ENCODE measurements at places on chromosomes 12 and 14.

GRCh38 chr12:121209221-121209620, 708 bp upstream of the P2RX4 start:
- DNase-seq: no peak

DNA sequence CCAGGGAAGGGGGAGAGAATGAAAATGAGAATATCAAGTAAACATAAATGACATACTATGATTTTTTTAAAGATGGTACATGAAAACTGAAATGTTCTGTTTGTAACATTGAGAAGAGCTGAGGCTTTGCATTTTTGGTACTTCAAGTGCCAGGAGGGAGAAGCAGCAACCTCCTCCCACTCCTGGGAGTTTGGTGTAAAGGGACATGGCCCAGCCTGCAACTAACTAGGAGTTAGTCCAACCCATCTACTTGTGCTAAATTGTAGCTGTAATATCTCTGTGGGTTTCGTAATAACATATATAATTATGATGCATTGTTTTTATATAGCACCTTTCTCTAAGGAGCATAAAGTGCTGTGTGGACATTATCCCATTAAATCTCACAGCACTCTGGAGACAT, 517.5 kb downstream of the NELL2 start:
- no peak for DNase-seq

DNA sequence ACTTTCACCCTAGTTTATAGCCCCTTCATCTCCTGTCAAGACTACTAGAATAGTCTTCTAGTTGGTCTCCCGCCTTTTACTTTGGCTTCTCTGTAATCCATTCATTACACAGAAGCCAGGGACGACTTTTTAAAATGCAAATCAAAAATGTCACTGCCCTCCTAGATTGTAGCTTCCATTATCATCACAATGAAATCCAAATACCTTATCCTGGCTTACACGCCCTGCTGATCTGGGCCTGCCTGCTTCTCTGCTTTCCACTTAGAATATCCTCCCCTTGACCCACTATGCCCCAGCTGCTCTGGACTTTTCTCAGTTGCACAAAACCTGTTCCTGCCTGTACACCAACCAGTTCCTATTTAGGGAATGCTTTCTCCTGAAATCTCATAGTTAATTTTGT, 4.5 kb upstream of the EEA1 start:
- DNase-seq: no peak

DNA sequence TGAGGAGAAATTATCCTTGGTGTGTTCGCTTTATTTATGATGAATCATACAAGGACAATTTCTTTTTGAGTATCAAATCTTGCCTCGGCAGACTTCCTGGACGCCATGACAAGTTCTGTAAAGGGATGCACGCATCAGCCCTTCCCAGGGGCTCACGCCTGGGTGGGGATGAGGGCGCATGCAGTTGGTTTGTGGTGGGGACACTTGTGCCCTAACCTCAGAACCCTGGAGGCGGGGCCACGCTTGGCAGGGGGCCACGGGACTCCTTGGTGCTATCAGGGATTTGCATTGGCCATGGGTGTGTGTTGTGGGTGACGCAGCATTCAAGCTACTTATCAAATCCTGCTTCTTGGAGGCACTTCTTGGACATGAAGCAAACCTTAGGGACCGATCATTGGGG, 143.8 kb upstream of the RTL1 start:
- DNase-seq: no peak

DNA sequence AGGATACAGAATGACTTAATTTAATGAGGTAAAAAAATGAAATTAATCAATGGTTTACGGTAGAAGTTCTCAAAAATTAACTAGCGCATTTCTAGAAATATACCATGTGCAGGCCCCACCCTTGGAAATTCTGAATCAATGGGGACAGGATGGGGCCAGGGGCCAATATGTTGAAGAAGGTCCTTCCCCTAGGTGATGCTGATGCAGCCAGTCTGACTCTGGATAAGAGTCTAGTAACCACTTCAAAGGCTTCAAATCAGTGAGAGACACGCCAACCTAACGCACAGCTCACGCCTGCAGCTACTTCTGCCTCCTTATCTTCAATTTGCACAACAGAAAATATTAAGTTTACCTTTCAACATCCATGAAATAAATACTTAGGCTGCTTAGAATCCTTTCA, 14.9 kb downstream of the GIT2 start:
- no peak for DNase-seq

DNA sequence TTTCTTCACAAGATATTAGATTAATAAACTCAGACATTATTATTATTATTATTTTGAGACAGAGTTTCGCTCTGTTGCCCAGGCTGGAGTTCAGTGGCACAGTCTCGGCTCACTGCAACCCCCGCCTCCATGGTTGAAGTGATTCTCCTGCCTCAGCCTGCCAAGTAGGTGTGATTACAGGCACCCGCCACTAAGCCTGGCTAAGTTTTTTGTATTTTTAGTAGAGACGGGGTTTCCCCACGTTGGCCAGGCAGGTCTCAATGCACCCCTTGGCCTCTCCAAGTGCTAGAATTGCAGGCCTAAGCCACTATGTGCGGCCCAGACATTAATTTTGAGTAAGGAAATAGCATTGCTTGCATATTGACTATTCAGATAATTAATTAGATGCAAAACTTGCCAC, 554.9 kb upstream of the LRFN5 start:
- no peak for DNase-seq

DNA sequence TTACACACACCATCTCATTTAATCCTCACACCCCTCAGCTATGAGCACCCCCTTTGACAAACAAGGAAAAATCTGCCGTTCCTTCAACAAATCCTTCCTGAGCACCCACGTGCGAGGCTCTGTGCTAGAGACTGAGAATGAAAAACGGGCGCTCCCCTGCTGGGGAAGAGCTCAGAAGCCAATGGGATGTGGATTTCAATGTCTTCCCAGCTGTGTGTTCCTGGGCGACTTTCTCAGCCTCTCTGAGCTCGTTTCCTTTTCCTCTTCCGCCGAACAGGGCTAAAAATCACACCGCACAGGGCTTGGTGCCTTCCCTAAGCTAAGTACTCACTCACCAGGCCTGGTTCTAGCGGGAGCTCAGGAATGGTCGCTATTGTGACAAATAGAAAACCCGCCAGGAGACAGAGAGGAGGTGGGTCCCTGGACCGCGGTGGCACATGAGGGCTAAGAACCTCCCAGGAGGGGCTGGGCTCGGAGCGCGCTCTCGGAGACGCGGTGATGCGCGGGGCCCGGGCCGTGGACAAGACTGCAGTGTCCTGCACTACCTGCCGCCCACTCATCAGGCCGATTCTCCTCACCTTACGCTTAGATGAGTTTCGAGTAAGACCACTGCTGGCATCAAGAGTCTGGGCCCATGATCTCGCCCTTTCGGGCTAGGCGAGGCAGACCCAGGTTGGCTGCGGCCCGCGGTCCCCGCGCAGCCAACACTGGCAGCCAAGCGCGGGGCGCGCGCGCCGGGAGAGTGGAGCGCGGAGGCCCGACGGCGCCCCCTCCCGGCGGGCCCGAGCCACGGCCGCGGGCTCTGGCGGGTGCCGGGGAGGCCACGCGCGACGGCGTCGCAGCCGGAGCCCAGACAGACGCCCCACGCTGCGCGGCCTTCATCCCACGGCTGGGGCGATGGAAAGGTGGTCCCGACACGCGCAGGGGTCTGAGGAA, 17.0 kb downstream of the ZDHHC22 start:
- peak; percentile 63 for DNase-seq

GRCh38 chr12:54439521-54440255, 20.6 kb upstream of the ITGA5 start:
- DNase-seq: no peak

DNA sequence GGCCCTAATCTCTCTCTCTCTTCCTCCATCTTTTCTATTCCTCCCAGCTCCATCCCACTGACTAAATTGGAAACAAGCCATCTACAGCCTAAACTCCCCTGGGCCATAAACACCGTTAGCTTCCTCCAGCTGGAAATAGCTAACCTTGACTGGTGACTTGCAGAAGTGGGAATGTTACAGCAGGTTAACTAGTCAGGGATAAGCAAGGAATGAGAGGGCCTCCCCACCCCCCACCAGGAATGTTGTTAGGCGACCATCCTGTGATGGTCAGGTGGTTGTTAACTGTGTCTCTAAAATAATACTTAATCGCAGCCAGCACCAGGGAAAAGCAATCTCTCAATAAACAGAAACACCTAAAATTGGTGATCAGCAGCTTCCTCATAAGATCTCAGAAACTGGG, 40.8 kb downstream of the MIS18BP1 start:
- no peak for DNase-seq

- no peak for DNase-seq
Measured at GRCh38 chr12:65803251-65803650, 21.0 kb upstream of the HMGA2 start.

- DNase-seq: no peak
Measured at GRCh38 chr14:103073367-103073875, 10.6 kb upstream of the LBHD2 start.

DNA sequence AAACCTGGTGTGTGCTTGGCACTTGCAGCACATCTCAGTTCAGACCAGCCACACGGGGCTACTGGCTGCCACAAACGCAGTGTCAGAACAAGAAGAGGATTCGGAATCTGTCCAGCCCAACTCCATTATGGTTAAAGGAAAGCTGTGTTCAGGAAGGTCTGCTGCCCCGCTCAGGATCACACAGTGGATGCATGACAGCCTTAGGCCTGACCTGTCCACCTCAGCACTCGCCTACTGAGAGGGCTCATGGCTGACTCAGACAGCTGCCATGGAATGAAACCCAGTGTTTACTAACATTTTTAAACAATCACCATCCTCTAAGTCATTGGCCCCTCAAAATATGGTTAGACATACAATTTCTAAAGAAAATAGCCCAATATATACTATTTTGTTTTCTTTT, 5.6 kb upstream of the NIN start:
- no peak for DNase-seq

GRCh38 chr14:83300476-83301064, 1766.9 kb upstream of the SEL1L start:
- no peak for DNase-seq

DNA sequence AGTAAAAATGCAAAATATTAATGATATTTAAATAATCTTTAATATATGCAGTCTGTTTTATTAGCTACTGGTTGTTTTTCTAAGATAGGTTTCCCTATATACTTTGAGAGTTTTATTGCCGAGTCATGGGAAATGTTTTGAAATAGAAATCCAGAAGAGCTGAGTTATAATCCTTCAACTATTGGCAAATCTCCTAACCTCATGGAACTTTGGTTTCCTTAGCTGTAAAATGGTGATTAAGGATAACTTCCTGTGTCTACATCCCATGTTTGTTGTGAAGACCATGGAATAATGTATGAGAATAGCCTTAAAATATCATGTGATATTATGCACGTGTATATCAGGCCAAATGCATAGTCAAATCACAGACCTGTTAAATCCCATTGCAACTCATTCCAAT, 51.0 kb downstream of the UNC79 start:
- no peak for DNase-seq

- no peak for DNase-seq
Measured at GRCh38 chr12:457676-458075, 2.1 kb upstream of the B4GALNT3 start.

DNA sequence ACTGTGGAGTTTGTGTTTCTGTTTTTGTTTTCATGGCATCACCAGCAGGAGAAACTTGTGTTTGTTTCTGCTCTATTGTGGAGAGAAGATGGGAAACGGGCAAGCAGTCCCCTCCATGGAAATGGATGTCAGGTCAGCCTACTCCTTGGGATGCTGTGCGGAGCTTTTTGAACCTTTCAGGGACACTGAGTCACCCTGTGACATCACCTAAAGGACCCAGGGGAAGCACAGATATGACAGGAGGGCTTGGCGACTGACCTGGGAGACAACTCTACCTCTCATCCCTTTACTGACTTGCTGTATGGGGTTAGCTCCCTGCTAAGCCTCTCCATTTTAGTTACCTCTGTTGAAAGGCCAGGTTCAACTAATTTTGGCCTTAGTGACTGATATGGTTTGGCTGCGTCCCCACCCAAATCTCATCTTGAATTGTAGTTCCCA, 706.9 kb upstream of the TMEM132C start:
- DNase-seq: no peak

DNA sequence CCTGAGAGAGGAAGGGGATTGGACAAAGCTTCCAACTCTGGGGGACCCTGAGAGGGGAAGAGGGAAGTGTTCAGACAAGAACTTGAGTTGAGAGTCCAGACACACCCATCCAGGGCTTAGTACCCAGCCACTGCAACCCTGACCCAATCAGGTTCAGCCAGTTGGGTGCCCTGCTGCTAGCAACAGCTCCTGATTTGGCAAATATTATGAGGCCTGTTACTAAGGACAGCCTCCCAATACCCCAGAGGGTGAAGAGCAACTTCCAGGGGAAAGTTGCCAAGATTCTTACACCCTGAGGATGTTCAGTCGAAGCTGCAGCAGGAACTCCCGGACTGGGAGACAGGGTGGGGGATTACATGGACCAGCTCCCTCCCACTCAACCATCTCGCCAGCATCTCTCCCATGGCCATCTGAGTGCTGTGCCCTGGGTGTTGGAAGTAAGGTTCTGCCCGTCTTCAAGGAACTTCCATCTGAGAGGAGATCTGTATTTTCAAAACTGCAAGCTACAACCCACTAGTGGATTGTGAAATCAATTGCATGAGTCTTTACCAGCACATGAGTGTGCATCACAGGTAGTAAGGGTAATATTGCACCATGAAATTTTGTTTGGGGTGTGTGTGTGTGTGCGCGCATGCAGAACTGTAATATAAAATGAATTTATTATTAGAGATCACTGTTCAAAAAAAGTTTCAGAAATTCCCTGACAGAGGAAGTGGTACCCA, 11.5 kb upstream of the KRT78 start:
- DNase-seq: no peak

GRCh38 chr14:104313674-104314073, 175.3 kb downstream of the KIF26A start:
- DNase-seq: no peak

GRCh38 chr14:89386212-89386886, 30.7 kb downstream of the FOXN3 start:
- DNase-seq: no peak

GRCh38 chr12:59742841-59743240, 147.0 kb downstream of the SLC16A7 start:
- no peak for DNase-seq

DNA sequence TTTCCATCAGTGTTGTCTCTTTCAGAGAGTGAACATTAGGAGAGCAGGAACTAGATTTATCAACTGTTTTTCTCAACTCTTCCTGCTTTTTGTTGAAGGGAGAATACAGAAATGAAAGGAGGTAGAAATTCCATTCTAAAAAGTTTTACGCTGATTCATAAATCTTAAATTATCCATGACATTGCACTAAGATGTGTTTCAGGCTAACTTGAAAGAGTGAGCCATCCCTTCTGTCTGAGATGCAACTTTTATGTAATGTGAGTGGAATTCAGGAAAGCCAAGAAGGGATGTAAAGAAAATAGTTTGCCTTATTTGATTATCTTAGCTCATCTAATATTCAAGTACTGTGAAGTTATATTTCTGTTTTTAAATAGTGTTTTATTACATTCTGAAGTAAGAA, 349.5 kb upstream of the RGS6 start:
- no peak for DNase-seq

- no peak for DNase-seq
Measured at GRCh38 chr14:32013083-32013482, 64.0 kb upstream of the ARHGAP5 start.

DNA sequence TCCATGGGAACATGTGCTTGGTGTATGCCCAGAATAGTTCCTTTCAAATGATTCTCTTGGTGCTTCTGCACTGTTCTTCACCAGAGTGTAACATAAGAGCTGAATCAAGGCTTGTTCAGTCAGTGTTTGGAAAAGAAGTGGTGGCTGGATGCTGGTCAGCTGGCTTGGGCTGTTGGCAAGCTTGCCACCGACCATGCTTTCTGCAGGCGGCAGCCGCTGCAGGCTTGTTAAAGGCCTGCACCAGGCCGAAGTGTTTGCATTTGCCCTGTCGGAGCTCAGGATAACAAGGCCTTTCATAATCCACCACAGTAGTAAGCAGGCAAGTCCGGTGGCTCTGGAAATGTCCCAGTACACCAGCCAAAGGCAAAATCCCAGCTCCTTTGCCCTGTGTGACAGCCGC, 26.9 kb downstream of the DAAM1 start:
- no peak for DNase-seq
